ENCODE measurements at places on chromosomes 3 and 15. TPM values are rescaled to one million over a fixed set of nuclear protein-coding genes. Genes with fewer than 3 reads are reported as not detected.

DNA sequence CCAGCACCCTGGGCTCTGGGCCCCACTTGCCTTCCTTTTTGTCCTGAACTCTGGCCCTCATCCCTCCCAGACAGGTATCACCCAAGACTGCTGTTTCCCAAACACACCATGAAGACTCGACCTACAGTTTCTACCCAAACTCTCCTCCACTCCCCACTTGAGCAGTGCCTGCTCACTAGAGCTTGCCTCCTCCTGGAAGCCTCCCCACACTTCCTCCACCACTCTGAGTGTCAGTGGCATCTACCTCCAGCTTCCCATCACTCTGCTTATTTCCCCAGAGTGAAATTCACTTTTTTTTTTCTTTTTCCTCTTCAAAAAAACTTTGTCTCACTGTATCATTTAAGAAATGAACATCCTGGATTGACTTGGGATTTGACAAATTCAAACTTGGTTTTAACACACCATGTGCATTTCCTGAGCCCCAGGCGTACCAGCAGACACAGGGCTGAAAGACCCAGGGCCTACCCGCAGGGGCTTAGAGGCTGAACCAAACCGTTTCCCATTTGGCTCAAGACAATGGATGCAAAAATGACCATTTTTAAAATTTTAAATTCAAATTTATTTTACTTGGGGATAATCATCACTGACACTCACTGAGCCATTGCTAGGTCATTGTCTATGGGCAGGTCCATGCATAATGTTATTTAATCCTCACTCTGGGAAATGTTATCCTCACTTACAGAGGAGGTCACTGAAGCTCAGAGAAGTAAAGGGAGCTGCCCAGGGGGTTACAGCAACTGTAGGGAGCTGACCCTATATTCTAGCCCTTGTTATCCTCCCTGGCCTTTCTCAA lies 62.3 kb downstream of the IQSEC1 start:
- no peak for DNase-seq

SFMBT1 gene
- 15.7 TPM for total RNA-seq

- no peak for DNase-seq
Observed at GRCh38 chr3:193909387-193909786, 226.6 kb upstream of the HES1 start.

- no peak for DNase-seq
Observed at GRCh38 chr3:156553705-156554356, 1.1 kb downstream of the SSR3 start.

- no peak for DNase-seq
Observed at GRCh38 chr15:92146511-92147150, 247.1 kb upstream of the ST8SIA2 start.

GRCh38 chr3:124565013-124565412 lies 165.2 kb upstream of the UMPS start:
- DNase-seq, result peak; percentile 70

DNA sequence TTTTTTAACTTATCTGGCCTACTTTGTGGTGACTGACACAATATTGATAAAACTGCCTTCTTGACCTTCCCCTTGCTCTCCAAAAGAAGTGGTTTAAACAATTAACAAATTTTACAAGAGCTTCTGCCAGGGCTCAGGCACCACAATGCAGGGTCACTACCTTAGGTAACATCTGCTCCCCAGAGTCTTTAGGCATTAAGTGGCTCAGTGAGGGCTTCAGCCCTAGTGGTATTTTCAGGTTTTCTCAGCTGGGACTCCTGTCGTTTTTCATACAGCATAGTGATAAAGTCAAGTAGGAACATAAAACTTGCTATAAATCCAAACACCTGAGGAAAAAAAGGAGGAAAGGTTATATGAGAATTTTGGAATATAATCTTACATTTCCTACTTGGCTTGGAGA lies 18.9 kb downstream of the CMTM6 start:
- DNase-seq, result no peak

GRCh38 chr15:95113041-95113440 lies 881.7 kb downstream of the MCTP2 start:
- no peak for DNase-seq

DNA sequence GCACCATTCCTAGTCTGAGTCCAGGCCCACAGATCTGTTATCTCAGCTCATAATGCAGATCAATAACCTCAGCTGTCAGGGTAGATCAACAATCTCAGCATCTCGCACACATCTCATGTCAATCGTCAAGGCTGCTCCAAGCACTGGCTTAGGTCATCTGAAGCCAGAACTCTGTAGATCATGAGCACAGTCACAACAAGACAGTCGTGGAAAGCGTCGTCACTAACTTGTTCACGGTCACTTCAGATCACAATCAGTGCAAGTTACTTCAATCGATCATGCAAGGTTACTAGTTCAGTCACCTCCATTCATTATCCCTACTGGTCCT lies 71.8 kb downstream of the RBPMS2 start:
- DNase-seq, result no peak

DNA sequence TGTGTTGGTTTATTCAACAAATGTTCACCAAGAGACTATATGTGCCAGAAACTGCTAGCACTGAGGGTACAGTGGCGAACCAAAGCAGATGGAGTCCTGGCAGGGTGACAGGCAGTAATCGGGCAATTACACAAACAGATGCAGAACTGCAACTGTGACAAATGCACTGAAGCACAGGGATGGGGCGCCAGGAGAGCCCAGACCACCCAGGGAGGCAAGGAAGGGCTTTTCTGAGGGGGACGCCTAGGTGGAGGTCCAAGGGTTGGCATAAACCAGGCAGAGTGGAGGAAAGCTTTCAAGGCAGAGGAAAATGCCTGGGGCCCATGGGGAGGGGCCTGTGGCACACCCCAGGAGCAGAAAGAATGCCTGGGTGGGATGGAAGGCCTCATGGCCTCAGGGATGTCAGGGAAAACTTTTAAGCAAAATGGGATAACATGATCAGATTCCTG lies 5.5 kb downstream of the DIS3L start:
- DNase-seq, result no peak

DNA sequence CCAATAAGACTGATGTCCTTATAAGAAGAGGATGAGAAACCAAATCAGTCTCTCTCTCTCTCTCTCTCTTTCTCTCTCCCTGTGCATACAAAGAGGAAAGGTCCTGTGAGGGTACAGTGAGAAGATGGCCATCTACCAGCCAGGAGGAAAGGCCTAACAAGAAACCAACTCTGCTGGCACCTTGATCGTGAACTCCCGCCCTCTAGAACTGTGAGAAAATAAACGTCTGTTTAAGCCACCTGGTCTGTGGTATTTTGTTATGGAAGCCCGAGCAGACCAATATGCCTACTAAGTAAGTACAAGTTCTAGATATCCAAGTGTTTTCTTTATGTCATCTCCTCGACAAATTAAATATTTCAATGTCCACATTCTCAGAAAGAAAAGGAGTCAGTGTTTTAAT lies 44.9 kb upstream of the TMC3 start:
- DNase-seq, result no peak

C3orf33 gene
- total RNA-seq, result 7.0 TPM

DNA sequence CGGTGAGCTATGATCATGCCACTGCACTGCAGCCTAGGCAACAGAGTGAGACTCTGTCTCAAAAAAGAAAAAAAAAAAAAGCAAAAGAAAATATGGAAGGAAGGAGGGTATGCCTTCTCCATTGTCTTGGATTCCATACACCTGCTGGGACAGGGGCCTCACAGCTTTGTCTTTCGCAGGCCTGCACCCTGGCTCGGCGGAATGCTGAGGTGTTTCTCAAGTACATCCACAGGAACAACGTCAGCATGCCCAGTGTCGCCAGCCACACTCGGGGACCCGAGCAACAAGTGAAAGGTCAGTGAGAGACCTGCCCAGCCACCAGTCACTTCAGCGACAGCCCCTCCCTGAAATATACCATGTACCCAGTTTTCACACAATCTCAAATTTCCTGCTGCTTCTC lies 288.5 kb upstream of the UMPS start:
- DNase-seq, result no peak

C3orf49 gene
- not detected for total RNA-seq

- no peak for DNase-seq
Observed at GRCh38 chr15:65900488-65900887, 31.2 kb downstream of the RAB11A start.

Measured in Right ventricle myocardium superior (tissue), 1 donor.